ENCODE measurements at places on chromosomes 11 and 22. TPM values are rescaled to one million over a fixed set of nuclear protein-coding genes. Genes with fewer than 3 reads are reported as not detected.

GRCh38 chr11:86753459-86753858 lies 46.9 kb upstream of the PRSS23 start:
- H3K27me3 ChIP-seq: peaks cover 17% of the 10 kb centered on the region
- DNase-seq: no peak
- no peaks in the 10 kb centered on the region for H3K36me3 ChIP-seq
- no peak overlapping the region for H3K4me3 ChIP-seq
- no peak overlapping the region for H3K27ac ChIP-seq

DNA sequence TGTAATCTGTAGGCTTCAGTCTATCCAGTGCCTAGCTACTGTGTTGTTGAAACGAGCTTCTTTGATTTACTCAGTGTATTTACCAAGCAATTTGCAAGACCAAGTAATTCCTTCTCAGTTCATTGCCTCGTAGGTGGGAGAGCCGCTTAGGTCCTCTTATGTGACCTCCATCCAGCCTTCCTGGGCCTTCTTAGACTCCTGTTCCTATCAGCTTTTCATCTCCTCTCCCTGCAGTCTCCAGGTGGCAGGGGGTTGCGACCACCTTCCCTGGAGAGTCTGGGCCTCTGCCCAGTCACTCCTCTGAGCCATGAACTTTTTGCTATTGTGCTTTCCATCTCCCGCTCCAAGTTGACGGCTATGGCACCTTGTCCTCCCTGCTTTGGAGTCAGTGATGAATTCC lies 251.8 kb downstream of the KIRREL3 start:
- no peak overlapping the region for H3K27ac ChIP-seq
- DNase-seq: no peak
- H3K4me1 ChIP-seq: peaks cover 2% of the 10 kb centered on the region

- peak; percentile 38 for DNase-seq
- no peak overlapping the region for H3K27ac ChIP-seq
- H3K4me3 ChIP-seq: no peak overlapping the region
- H3K4me1 ChIP-seq: no peaks in the 10 kb centered on the region
These were observed 13.2 kb downstream of the RAC2 start for GRCh38 chr22:37230673-37231405.

- H3K4me1 ChIP-seq: no peaks in the 10 kb centered on the region
- no peak overlapping the region for H3K27ac ChIP-seq
- peak; percentile 92 for DNase-seq
- H3K27me3 ChIP-seq: no peaks in the 10 kb centered on the region
- no peak overlapping the region for H3K4me3 ChIP-seq
- H3K36me3 ChIP-seq: no peaks in the 10 kb centered on the region
These were observed 62.5 kb downstream of the FEZ1 start for GRCh38 chr11:125433454-125434121.

DNA sequence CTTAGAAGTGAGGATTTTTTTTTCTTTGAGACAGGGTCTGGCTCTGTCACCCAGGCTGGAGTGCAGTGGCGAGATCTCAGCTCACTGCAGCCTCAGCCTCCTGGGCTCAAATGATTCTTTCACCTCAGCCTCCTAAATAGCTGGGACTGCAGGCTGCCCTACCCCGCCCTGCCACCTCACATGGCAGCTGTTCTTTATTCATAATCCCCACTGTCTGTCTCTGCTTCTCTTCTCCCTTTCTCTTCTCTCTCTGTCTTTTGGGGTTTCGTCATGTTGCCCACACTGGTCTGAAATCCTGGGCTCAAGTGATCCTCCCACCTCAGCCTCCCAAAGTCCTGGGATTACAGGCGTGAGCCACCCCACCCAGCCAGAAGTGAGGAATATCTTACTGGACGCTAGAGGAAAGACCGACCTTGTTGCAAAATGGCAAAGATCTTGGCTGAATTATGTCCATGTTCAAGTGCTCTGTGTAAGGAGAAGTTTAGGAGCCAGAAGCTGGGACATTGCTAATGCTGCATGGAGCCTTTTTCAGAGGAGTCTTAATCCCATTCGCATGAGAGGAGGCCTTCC lies 21.9 kb downstream of the KRTAP5-5 start:
- no peak for DNase-seq
- H3K27me3 ChIP-seq: peaks cover 64% of the 10 kb centered on the region
- no peaks in the 10 kb centered on the region for H3K4me1 ChIP-seq
- H3K36me3 ChIP-seq: no peaks in the 10 kb centered on the region
- no peak overlapping the region for H3K4me3 ChIP-seq

- DNase-seq: no peak
- no peaks in the 10 kb centered on the region for H3K4me1 ChIP-seq
- H3K27me3 ChIP-seq: no peaks in the 10 kb centered on the region
- H3K36me3 ChIP-seq: no peaks in the 10 kb centered on the region
These were observed 3.9 kb upstream of the DNAJB13 start for GRCh38 chr11:73946798-73947458.

DNA sequence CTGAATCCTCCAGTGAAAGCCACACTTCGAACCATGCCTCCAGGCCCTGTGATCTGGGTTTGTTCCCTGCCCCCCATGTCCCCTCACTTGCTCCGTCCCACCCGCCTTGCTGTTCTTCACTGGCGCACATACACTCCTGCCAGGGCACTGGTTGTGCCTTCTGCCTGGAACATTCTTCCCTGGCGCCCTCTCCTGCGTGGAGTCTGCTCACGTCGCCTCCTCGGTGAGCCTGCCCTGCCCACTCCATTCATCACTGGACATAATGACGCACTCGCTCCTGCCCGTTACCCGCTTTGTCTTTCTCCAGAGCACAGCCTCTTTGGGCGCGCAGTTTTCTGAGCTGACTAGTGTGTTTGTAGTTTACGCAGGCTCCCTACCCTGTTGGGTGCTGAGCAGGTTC lies 21.0 kb upstream of the MIEF1 start:
- no peak overlapping the region for H3K4me3 ChIP-seq
- no peaks in the 10 kb centered on the region for H3K4me1 ChIP-seq
- no peak overlapping the region for H3K27ac ChIP-seq
- no peak for DNase-seq
- H3K27me3 ChIP-seq: no peaks in the 10 kb centered on the region

DNA sequence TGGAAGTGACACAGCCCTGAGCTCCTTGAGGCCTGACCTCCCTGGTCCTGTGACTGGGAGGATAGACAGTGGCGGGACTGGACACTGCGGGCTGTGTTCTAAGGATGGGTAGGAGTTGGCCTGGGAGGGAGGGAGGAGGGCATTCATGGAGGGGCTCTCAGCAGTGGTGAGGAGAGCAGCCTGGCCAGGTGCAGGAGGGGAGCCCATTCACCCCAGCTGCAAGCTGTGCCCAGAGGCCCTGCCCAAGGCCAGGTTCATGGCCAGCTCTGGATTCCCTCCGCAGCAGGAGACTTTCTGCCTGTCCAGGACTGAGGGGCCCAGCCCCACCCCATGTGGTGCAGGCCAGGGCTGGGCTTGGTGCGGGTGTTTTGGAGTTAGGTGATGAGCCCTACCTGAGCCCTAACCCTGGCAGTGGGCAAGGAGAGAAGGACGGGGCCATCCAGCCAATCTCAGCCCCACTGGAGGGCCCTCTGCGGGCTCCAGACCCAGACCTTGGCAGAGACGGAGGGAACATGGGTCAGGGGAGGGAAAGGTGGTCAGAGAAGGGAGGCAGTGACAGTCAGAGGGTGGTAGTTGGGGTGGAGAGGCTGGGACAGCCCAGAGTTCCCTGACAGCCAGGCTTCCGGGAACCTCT lies 26.8 kb downstream of the CACNA1I start:
- H3K4me1 ChIP-seq: no peaks in the 10 kb centered on the region
- H3K27ac ChIP-seq: no peak overlapping the region
- no peak for DNase-seq
- no peak overlapping the region for H3K4me3 ChIP-seq

- H3K4me1 ChIP-seq: no peaks in the 10 kb centered on the region
- H3K36me3 ChIP-seq: no peaks in the 10 kb centered on the region
- no peak for DNase-seq
- H3K27ac ChIP-seq: no peak overlapping the region
- H3K4me3 ChIP-seq: no peak overlapping the region
- peaks cover 17% of the 10 kb centered on the region for H3K27me3 ChIP-seq
These were observed 10.5 kb upstream of the MUC2 start for GRCh38 chr11:1064167-1064566.

The CYTH4 gene
- not detected for total RNA-seq

The P2RY6 gene
- total RNA-seq: 0.31 TPM

The SAA2 gene
- 1.4 TPM for total RNA-seq

The BLID gene
- total RNA-seq: not detected

The LMO2 gene
- 1.1 TPM for total RNA-seq

The USH1C gene
- 3.9 TPM for total RNA-seq

The KCTD14 gene
- 11.9 TPM for total RNA-seq

The SEPTIN5 gene
- total RNA-seq: 19.9 TPM
